ENCODE measurements at places on chromosomes 4 and X. TPM values are rescaled to one million over a fixed set of nuclear protein-coding genes. Genes with fewer than 3 reads are reported as not detected.

Gene SLC10A4
- total RNA-seq: 0.06 TPM

Gene HSFX2
- not detected for total RNA-seq

Gene DIPK2B
- total RNA-seq: 0.53 TPM

Gene PPP2R2C
- total RNA-seq: under 0.01 TPM

Gene BEX3
- 344 TPM for total RNA-seq

Gene ZNF630
- total RNA-seq: 1.1 TPM

Gene TLR10
- not detected for total RNA-seq

Gene GLRA3
- 0.13 TPM for total RNA-seq

Gene CRMP1
- 0.06 TPM for total RNA-seq

Gene ANTXR2
- 80.4 TPM for total RNA-seq

Gene TACC3
- 9.0 TPM for total RNA-seq

Gene CORIN
- 0.13 TPM for total RNA-seq

Gene FRG2
- not detected for total RNA-seq

Gene SMIM10L2A
- 0.12 TPM for total RNA-seq

Gene TLR6
- total RNA-seq: 1.4 TPM

Gene SORBS2
- total RNA-seq: 3.4 TPM

Gene SPCS3
- 83.9 TPM for total RNA-seq

Gene GABRB1
- total RNA-seq: 5.8 TPM

Gene ALB
- not detected for total RNA-seq

Gene GPR173
- total RNA-seq: 1.7 TPM

Gene STX18
- 29.2 TPM for total RNA-seq

Gene FHDC1
- total RNA-seq: under 0.01 TPM

Gene INTU
- 2.9 TPM for total RNA-seq

Gene GYPE
- total RNA-seq: 3.6 TPM

Gene NALF2
- total RNA-seq: not detected

Gene TRIM60
- total RNA-seq: not detected

Gene PAGE1
- not detected for total RNA-seq

Gene MAGEE1
- 2.1 TPM for total RNA-seq

Gene ZXDA
- total RNA-seq: 6.2 TPM

Gene ALAS2
- total RNA-seq: not detected

Gene EGF
- total RNA-seq: 0.13 TPM

Gene CT83
- not detected for total RNA-seq

Gene OPRPN
- total RNA-seq: not detected

Gene MAP3K15
- not detected for total RNA-seq

Gene SPOCK3
- total RNA-seq: 1.1 TPM

Gene WAS
- 0.12 TPM for total RNA-seq

Gene FGFRL1
- 15.7 TPM for total RNA-seq

Gene MAPK10
- total RNA-seq: 26.1 TPM

Gene TRPC3
- under 0.01 TPM for total RNA-seq

Gene HMX1
- total RNA-seq: not detected

Gene SUPT20HL1
- total RNA-seq: under 0.01 TPM

Gene GLRB
- 6.2 TPM for total RNA-seq

Gene GC
- not detected for total RNA-seq

Gene GABRQ
- total RNA-seq: not detected

Gene TMPRSS11B
- total RNA-seq: not detected

Data from aortic smooth muscle cell (primary cell).